ENCODE measurements at places on chromosomes 5 and 9.

GRCh38 chr5:80933036-80933435, 27.1 kb upstream of the RASGRF2 start:
- DNase-seq = no peak

DNA sequence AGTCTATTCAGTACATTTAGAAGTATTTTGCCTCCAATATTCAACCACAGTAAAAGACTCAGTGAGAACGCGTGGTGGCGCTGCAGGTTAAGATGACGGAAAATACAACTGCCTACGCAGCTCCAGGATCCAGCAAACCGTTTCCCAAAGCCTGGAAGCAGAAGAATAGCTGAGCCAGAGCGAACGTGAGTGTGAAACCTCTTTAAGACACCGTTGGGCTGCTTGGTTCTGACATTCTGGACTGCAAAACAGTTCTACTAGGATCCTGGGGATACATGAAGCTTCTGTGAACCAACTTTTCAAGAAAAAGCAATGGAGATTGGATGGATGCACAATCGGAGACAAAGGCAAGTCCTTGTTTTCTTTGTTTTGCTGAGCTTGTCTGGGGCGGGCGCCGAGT, at the start of gene PCDHB16:
Gene PCDHB16, plus strand, starts transcription at position 140 of the 400 bp plus-strand sequence. Its CDS starts 173 bp downstream, at position 313.
- DNase-seq = peak; percentile 68

DNA sequence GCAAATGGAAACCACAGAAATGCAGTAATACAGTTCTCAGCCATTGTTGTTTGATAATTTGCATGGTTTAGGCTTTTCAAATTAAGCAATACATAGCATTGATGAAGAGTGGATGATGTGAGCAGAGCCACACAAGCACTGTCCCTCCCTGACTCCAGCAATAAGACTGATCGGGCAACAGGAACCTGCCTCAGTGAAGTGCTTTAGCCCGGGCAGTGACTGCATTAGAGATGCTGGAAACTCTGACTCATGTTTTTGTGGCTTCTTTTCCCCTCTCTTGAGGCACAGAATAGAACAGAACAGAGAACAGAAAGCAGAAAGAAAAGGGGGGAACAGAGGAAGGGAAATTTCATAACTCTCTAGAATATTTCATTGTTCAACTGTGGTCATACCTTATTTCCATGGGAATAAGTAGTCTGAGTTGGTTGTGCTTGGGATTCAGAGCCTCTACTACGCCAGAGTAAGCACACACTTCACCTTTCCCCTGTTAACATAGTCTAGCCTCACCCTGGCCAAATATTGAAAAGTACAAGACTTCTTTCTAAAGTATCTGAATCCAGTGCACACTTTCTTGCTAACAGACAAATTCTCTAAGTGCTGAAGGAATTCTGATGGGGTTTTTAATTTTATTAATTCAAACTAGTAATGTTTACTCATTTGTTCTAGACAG, 164.8 kb upstream of the VCAN start:
- no peak for DNase-seq

DNA sequence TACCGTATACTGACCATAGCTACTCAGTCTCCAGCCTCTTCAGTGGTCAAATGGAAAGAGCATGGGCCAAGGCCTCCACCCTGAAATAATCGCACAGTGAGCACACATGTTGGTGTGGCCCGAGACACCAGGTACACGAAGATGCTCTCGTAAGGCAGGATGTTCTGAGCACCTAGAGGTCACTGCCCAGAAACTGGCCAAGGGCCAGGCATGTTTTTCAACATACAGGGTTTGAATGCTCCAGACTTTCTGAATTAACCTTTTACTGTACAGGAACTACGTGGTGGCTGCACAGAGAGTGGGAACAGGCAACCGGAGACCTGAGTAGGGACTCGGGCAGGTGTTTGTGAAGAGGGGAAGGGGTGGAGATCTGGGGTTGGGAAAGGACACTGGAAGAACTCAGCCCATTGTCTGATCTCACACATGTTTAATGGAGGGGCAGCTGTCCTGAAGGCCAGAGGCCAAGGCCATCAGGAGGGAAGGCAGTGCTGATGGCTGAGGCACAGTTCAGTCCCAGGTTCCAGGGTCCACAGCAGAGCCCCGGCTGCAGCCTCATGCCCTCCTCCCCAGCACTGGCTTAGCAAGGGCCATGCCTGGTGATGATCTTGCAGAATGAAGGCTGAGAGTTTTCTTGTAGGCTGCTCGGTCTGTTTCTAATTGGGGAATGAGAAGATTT, 48.5 kb upstream of the ANKRD18A start:
- no peak for DNase-seq

DNA sequence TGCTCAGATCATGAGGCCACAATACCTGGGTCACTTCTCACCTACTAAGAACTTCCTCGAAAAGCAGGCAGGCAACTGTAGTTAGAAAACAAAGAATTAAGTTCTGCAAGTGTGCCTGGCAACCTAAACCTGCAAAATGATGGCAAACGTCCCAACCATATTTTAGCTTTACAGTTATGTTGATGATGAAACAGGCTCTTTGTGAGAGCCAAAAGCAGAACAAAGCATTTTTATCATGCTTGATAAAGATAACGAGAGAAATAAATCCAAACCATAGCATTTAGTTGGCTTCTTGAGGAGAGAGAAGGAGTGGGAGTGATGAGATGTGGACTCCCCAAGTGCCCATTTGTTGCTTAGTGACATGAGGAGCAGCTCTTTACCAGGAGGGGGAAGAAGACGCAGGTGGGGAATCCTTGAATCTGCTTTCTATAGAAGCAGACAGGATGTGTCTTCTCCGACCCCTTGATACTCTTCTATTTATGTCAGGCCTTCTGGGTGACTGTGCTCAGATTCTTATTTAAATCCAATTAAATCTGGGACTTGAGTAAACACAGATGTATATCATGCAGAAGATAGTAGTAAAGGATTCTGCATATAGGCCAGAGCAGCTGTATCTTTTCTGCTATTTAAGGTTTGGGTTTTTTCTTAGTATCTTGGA, 221.2 kb downstream of the TMEM167A start:
- no peak for DNase-seq

DNA sequence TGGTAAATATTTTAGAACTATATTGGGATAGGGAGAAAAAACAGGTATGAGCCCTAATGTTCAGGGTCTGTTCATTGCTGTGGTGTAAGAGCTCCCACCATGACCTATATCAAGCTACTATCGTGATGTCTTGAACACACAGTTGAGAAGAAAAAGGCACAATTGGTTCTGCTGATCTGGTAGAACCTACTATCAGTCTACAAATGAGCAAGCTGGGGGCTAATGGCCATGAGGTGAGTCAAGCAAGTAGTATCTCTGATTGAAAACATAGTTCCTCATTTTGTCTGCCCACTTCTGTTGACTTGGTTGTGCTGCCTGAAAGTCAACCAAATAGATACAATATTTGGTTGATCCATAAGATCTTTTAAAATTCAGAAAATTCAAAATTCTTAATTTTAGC, 1026.3 kb downstream of the CDH12 start:
- no peak for DNase-seq

- no peak for DNase-seq
Measured at GRCh38 chr9:34628656-34629490, at the start of gene ARID3C. Gene ARID3C, minus strand, starts transcription at chr9:34629066. Its CDS starts 1,052 bp downstream, at chr9:34628014.

All from SK-N-MC (cell line).